Neural progenitor cell (in vitro differentiated cells): ENCODE measurements at places on chromosomes 3 and 15. TPM values are rescaled to one million over a fixed set of nuclear protein-coding genes. Genes with fewer than 3 reads are reported as not detected.

Gene WDR93
- total RNA-seq, result 0.51 and 0.62 TPM in 2 replicates

Gene ZNF662
- total RNA-seq, result not detected in 2 replicates

Gene BNC1
- not detected in 2 replicates for total RNA-seq

Gene ARNT2
- total RNA-seq, result 15.7 and 20.1 TPM in 2 replicates

Gene GPR149
- total RNA-seq, result not detected in 2 replicates

Gene TRH
- total RNA-seq, result 0.19 TPM in 1 of 2 replicates, not detected in the other

Gene FANCD2OS
- not detected in 2 replicates for total RNA-seq

Gene GOLGA8R
- total RNA-seq, result not detected in 2 replicates

Gene C3orf85
- not detected in 2 replicates for total RNA-seq

Gene ADAMTS7
- total RNA-seq, result 19.2 and 56.6 TPM in 2 replicates

Gene RARB
- 1.4 and 1.8 TPM in 2 replicates for total RNA-seq

Gene KNG1
- total RNA-seq, result not detected in 2 replicates

DNA sequence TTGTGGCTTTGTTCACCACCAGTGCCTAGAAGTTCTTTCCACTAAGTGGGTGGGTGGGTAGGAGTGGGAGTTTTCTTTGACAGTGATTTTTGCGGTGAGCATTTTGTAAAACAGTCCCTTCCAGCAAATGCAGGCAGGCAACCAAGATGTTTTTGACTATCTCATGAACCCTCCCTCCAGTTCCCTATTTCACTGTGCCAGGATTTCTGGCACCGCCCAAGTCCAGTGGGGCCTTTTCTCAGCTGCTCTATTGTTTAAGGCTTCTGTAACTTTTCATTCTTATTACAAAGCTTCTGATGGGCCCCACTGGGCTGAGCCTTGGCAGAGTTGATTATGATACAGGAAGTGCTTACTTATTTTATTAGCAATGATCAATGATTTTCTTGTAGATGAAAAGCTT, 236.0 kb downstream of the EDEM1 start:
- no peak overlapping the region for H3K27ac ChIP-seq
- no peak for DNase-seq
- H3K36me3 ChIP-seq, result no peaks in the 10 kb centered on the region
- no peaks in the 10 kb centered on the region for H3K4me1 ChIP-seq
- H3K4me3 ChIP-seq, result no peak overlapping the region

DNA sequence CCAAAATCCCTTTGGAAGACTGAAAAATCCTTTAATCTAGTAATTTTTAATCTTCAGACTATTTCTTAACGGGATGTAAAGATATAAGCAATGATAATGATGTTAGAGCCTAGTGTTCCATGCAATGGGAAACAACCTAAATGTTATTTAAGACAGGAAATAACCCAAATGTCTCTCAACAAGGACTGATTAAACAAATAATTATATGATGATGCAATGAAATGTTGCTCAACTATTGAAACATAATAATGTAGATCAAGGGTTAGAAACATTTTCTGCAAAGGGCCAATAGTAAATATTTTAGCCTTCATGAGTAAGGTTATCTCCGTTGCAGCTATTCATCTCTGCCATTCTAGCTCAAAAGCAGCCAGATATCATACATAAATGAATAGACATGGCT, 275.4 kb downstream of the NEK10 start:
- DNase-seq, result no peak
- no peaks in the 10 kb centered on the region for H3K27me3 ChIP-seq
- H3K27ac ChIP-seq, result no peak overlapping the region

- H3K27ac ChIP-seq, result no peak overlapping the region
- H3K27me3 ChIP-seq, result no peaks in the 10 kb centered on the region
- no peaks in the 10 kb centered on the region for H3K4me1 ChIP-seq
- no peak overlapping the region for H3K4me3 ChIP-seq
- peaks cover 3% of the 10 kb centered on the region for H3K36me3 ChIP-seq
These were observed 208.3 kb upstream of the RBMS3 start for GRCh38 chr3:29072611-29073010.

- H3K27me3 ChIP-seq, result no peaks in the 10 kb centered on the region
- no peaks in the 10 kb centered on the region for H3K36me3 ChIP-seq
- H3K4me1 ChIP-seq, result peaks cover 9% of the 10 kb centered on the region
These were observed 324.4 kb upstream of the CFAP20DC start for GRCh38 chr3:59374091-59374817.

GRCh38 chr3:18114894-18115293, 310.2 kb downstream of the SATB1 start:
- H3K36me3 ChIP-seq, result no peaks in the 10 kb centered on the region
- DNase-seq, result no peak
- H3K4me1 ChIP-seq, result no peaks in the 10 kb centered on the region
- no peaks in the 10 kb centered on the region for H3K27me3 ChIP-seq
- H3K27ac ChIP-seq, result no peak overlapping the region

DNA sequence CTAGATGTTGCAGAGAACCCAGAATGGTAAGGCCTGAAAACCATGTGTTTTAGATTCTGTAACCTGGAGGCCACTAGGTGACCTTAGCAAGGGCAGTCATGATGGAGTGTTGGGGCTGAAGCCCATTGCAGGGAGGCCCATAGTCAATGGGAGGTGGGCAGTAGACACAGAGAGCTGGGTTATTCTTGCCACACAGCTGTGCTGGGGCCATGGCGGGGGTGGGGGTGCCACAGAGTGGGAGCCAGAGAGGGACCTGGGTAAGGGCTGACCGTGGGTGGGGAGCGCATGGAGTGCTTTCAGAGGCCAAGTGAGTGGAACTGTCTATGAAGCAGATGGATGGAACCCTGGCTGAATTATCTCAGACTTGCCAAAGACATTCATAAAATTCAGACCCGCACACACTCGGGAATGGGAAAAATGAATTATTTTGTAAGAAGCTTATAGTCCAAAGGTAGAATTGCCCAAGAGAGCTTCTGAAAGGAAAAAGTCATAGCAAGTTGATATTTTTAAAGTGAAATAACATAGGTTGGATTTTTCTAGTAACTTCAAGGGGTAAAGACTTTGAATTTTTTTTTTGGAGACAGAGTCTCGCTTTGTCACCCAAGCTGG, 53.9 kb downstream of the SMAD3 start:
- no peaks in the 10 kb centered on the region for H3K36me3 ChIP-seq
- H3K4me3 ChIP-seq, result no peak overlapping the region
- no peak for DNase-seq
- no peak overlapping the region for H3K27ac ChIP-seq

GRCh38 chr15:47397655-47398054, 319.6 kb upstream of the SEMA6D start:
- no peak for DNase-seq
- H3K36me3 ChIP-seq, result no peaks in the 10 kb centered on the region
- H3K27me3 ChIP-seq, result no peaks in the 10 kb centered on the region
- peaks cover 16% of the 10 kb centered on the region for H3K4me1 ChIP-seq

- no peaks in the 10 kb centered on the region for H3K27me3 ChIP-seq
- DNase-seq, result peak; percentile 28
- no peaks in the 10 kb centered on the region for H3K4me1 ChIP-seq
These were observed 60.3 kb upstream of the PPP2R3A start for GRCh38 chr3:135905058-135905724.

DNA sequence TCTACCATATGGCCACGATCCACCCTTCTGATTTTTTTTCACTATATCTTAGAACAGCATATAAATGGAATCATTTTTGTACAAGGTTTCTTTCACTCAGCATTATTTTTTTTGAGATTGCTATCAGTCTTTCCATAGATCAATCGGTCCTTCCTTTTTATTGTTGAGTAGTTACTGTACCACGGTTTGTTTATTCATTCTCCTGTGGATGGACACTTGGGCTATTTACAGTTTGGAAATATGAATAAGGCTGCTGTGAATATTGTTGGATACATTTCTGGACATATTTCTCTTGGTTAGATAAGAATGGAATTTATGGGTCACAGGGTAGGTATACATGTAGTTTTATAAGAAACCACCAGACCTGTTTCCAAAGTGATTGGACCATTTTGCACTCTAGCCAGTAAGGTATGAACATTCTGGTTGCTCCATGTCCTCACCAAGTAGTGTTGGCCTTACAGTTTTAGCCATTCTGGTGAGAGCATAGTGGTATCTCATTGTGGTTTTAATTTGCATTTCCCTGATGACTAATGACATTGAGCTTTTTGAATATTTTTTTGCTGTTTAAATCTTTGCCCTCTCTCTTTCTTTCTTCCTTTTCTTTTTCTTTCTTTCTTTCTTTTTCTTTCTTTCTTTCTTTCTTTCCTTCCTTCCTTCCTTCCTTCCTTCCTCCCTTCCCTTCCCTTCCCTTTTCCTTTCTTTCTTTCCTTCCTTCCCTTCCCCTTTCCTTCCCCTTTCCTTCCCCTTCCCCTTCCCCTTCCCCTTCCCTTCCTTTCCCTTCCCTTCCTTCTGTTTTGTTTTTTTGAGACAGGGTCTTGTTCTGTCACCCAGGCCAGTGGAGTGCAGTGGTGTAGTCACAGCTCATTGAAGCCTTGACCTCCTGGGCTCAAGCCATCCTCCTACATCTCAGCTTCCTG, 49.2 kb downstream of the LRRK1 start:
- H3K36me3 ChIP-seq, result no peaks in the 10 kb centered on the region
- no peak overlapping the region for H3K4me3 ChIP-seq
- no peaks in the 10 kb centered on the region for H3K4me1 ChIP-seq
- H3K27me3 ChIP-seq, result peaks cover 31% of the 10 kb centered on the region
- no peak overlapping the region for H3K27ac ChIP-seq
- DNase-seq, result no peak

GRCh38 chr15:81000144-81000623, 539 bp upstream of the TLNRD1 start:
- H3K27ac ChIP-seq, result no peak overlapping the region
- H3K27me3 ChIP-seq, result peaks cover 30% of the 10 kb centered on the region
- DNase-seq, result no peak
- peaks cover 4% of the 10 kb centered on the region for H3K36me3 ChIP-seq
- peaks cover 10% of the 10 kb centered on the region for H3K4me1 ChIP-seq

DNA sequence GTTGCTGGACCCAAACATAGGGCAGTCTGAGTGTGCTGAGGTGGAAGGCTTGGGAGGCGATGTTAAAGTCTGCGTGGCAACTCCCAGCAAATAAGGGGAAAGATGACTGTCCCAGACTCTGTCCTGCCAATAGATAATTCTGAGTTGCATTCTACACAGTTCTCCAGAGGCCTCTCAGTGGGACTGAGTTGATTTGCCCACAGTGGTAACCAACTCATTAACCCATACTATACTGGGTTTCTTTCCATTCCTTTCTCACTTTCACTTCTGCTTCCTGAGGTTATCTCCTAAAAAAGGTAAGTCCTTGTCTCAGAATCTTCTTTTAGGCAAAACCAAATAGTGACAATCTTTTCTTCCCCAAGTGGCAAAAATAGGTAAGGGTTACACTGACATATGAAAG, 549.9 kb upstream of the DPPA4 start:
- DNase-seq, result no peak
- no peak overlapping the region for H3K4me3 ChIP-seq
- H3K27ac ChIP-seq, result no peak overlapping the region
- H3K4me1 ChIP-seq, result no peaks in the 10 kb centered on the region

DNA sequence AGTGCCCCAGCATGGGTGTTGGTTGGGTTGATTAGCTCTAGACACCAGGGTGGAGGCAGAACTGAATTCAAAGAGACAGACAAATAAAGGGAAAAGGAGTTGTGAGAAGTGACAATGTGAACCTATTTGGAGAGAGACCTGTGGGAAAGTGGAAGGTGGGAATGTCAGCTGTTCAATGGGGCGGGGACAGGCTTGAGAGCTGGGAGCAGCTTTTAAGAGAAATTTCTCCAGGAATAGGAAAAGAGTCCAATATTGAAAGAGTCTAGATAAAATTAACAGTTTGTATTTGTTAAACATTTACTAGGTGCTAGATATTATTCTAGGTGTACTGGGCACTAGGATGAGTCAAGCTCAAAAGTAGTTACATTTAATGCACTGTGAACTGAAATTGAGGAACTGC, 225.3 kb downstream of the GAP43 start:
- H3K27ac ChIP-seq, result no peak overlapping the region
- H3K27me3 ChIP-seq, result no peaks in the 10 kb centered on the region
- no peak overlapping the region for H3K4me3 ChIP-seq

DNA sequence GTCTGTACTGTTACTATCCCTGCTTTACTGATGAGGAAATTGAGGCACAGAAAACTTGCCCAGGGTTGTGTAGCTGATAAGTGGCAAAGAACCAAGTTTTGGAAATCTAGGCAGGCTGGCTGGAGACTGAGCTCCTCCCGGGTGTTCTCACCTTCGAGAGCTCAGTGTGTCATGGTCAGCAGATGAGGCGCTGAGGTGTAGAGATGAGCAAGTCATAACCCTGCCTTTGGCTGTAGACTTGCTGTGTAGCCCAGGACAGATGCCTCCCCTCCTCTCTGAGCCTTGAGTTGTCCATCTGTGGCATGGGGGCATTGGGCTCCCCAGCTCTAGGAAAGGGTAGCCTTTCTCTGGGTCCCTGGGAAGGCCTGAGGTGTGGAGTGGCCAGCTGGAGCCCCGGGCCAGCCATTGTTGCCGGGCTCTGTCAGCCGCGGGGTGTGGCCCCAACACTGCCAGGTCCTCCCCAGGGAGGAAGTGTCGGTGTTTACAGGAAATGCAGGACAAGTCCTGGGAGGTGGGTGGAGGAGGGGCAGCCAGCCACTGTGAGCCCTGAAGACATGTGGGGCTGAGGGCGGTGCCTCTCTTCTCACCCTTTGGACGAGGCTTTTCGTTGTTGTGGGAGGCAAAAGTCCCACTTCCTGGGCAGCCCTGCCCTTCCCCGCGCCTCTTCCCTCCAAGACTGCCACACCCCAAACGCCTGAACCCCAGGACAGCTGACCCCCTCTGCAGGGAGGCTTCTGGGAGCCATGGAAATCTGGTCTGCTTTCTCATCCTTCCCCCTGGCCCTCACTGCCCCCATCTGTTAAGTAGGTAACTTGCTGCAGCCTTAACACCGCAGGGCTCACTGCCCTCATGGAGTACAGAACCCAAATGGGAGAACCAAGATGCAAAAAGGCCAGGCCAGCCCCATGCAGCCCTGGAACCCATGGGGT, 29.1 kb downstream of the FGD5 start:
- no peaks in the 10 kb centered on the region for H3K36me3 ChIP-seq
- peak; percentile 24 for DNase-seq
- H3K4me3 ChIP-seq, result no peak overlapping the region
- no peak overlapping the region for H3K27ac ChIP-seq

GRCh38 chr3:27134171-27134796, 234.9 kb downstream of the NEK10 start:
- H3K4me3 ChIP-seq, result no peak overlapping the region
- no peaks in the 10 kb centered on the region for H3K27me3 ChIP-seq
- H3K4me1 ChIP-seq, result no peaks in the 10 kb centered on the region
- H3K36me3 ChIP-seq, result no peaks in the 10 kb centered on the region
- no peak overlapping the region for H3K27ac ChIP-seq

DNA sequence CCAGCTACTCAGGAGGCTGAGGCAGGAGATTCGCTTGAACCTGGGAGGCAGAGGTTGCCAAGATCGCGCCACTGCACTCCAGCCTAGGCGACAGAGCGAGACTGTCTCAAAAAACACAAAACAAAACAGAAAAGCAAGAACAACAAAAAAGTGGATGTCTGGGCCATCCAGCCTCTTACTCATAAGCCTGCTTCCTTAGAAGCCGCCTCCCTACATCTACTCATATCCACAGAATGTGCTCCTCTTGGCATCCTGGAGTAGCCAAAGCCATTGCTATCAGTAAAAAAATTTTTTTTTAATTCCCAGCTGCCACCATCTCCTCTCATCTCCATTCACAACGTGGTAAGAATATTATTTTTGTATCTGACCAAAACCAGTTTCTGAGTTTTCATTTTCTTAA, 10.8 kb downstream of the ZSCAN2 start:
- H3K4me3 ChIP-seq, result no peak overlapping the region
- H3K27ac ChIP-seq, result no peak overlapping the region
- no peaks in the 10 kb centered on the region for H3K27me3 ChIP-seq
- H3K36me3 ChIP-seq, result no peaks in the 10 kb centered on the region
- no peak for DNase-seq
- no peaks in the 10 kb centered on the region for H3K4me1 ChIP-seq
